Thoracic aorta (tissue), 2 donors: ENCODE measurements at places on chromosomes 12 and 14.
A peak's percentile ranks its signal among the peaks of the same experiment; 100 is the strongest.

GRCh38 chr12:118495296-118495695 lies 118.9 kb downstream of the SUDS3 start:
- no peaks in the 10 kb centered on the region for H3K36me3 ChIP-seq
- no peak for DNase-seq
- no peak overlapping the region for H3K4me3 ChIP-seq
- H3K27ac ChIP-seq: no peak overlapping the region
- no peaks in the 10 kb centered on the region for H3K4me1 ChIP-seq
- H3K27me3 ChIP-seq: no peaks in the 10 kb centered on the region

GRCh38 chr14:24337824-24338175 lies 2.0 kb downstream of the RIPK3 start:
- no peak overlapping the region for H3K4me3 ChIP-seq
- H3K36me3 ChIP-seq: no peaks in the 10 kb centered on the region
- H3K27me3 ChIP-seq: peaks cover 3% of the 10 kb centered on the region
- no peak overlapping the region for H3K27ac ChIP-seq
- DNase-seq: no peak
- peaks cover 16% of the 10 kb centered on the region for H3K4me1 ChIP-seq

GRCh38 chr12:102726686-102727085 lies 190.4 kb downstream of the PAH start:
- H3K27me3 ChIP-seq: no peaks in the 10 kb centered on the region
- no peaks in the 10 kb centered on the region for H3K4me1 ChIP-seq
- H3K27ac ChIP-seq: no peak overlapping the region

DNA sequence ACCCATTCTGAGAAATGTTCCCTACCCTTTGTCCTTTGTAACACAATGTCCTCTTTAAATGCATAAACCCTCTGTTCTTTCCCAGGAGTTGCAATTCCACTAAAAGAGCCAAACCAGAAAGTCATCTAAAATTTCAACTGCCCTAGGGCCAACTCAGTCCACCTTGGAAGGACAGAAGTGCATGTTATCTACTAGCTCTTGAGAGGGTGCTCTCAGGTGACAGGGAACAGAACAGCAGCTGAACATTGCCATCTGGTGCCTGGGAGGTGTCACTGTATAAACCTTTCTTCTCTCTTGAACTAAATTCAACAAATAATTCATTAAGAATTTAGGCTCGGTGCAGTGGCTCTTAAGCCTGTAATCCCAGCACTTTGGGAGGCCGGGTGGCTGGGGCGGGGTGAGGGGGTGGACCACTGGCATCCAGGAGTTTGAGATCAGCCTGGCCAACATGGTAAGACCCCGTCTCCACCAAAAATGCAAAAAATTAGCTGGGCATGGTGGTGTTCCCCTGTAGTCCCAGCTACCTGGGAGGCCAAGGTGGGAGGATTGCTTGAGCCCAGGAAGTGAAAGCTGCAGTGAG lies 10.3 kb upstream of the FERMT2 start:
- H3K27me3 ChIP-seq: no peaks in the 10 kb centered on the region
- DNase-seq: no peak
- no peaks in the 10 kb centered on the region for H3K36me3 ChIP-seq
- H3K4me1 ChIP-seq: peaks cover 5% of the 10 kb centered on the region
- no peak overlapping the region for H3K4me3 ChIP-seq

DNA sequence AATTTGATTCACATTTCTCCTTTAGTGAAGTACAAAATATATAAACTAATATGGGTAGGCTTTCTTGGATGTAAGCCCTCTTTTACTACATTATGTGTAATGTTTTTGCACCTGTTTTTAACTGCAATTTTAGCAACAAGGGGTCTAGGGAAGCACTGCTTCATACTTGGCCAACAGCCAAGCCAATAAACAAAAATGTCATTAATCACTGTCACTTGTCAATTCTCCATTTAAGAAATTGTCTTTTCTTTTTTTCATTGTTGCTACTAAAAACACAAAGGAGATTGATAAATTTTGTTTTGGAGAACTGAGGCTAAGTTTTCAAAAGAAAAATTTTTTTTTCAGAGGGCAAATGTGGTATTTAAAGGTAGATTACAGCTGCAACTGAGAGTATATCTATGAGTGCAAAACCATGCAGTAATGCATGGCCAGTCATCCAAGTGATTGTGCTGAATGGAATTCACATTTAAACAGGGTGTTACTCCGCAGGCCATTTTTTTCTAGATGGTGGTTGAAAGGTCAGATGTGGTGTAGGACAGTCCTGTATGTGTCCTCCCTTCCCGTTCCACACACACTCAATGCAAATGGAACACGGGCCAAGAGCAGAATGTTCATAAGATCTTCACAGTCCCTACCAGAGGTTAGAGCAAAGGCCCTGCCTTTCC lies 503.0 kb upstream of the LMO3 start:
- no peaks in the 10 kb centered on the region for H3K36me3 ChIP-seq
- no peak overlapping the region for H3K4me3 ChIP-seq
- no peak overlapping the region for H3K27ac ChIP-seq

- H3K4me1 ChIP-seq: no peaks in the 10 kb centered on the region
- H3K36me3 ChIP-seq: no peaks in the 10 kb centered on the region
- H3K27me3 ChIP-seq: no peaks in the 10 kb centered on the region
- no peak for DNase-seq
These were observed 10.1 kb downstream of the NOC4L start for GRCh38 chr12:132154341-132154761.

DNA sequence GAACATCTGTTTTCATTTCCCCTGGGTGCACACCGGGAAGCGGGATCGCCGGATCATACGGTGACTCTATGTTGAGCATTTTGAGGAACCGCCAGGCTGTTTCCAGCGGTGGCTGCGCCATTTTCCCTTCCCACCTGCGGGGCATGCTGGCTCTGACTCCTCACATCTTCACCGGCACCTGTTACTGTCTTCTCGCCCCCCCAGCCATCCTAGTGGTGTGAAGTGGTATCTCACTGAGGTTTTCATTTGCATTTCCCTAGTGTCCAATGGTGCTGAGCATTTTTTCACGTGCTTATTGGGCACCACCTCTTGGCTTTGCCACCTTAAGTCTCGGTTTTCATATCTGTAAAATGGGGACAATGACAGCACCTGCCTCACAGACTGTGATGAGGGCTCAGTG lies 44.1 kb upstream of the EML1 start:
- H3K4me1 ChIP-seq: peaks cover 69% of the 10 kb centered on the region
- H3K27ac ChIP-seq: no peak overlapping the region
- H3K27me3 ChIP-seq: no peaks in the 10 kb centered on the region
- no peaks in the 10 kb centered on the region for H3K36me3 ChIP-seq

GRCh38 chr12:94271351-94271750 lies 123.0 kb downstream of the PLXNC1 start:
- H3K36me3 ChIP-seq: no peaks in the 10 kb centered on the region
- no peak overlapping the region for H3K27ac ChIP-seq
- peaks cover 4% of the 10 kb centered on the region for H3K4me1 ChIP-seq

DNA sequence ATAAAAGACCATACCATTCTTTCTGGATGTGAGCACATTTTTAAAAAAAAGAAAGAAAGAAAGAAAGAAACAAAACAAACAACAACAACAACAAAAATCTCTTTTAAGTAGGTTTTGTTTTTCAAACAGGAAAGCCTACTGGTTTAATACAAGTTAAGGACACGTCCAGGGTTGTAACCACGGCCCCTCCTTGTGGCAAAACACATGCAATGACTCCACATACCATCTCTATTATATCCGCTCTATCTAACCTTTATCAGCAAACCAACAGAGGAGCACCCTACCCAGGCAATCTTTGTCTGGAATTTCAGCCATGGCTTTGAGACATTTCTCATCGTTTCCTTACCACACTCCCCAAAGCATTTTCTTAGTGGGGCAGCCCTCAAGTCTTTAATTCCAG lies 360.5 kb upstream of the TMPO start:
- H3K27me3 ChIP-seq: no peaks in the 10 kb centered on the region
- no peak overlapping the region for H3K27ac ChIP-seq
- no peak for DNase-seq
- H3K4me1 ChIP-seq: no peaks in the 10 kb centered on the region
- H3K36me3 ChIP-seq: no peaks in the 10 kb centered on the region
- H3K4me3 ChIP-seq: no peak overlapping the region

- peaks cover 13% of the 10 kb centered on the region for H3K4me1 ChIP-seq
- no peak overlapping the region for H3K4me3 ChIP-seq
- no peaks in the 10 kb centered on the region for H3K36me3 ChIP-seq
- DNase-seq: no peak
These were observed 33.4 kb downstream of the CCER1 start for GRCh38 chr12:90921536-90921935.

- H3K27ac ChIP-seq: no peak overlapping the region
- DNase-seq: no peak
- H3K36me3 ChIP-seq: no peaks in the 10 kb centered on the region
- no peak overlapping the region for H3K4me3 ChIP-seq
- peaks cover 13% of the 10 kb centered on the region for H3K4me1 ChIP-seq
- no peaks in the 10 kb centered on the region for H3K27me3 ChIP-seq
These were observed 15.2 kb downstream of the ITPK1 start for GRCh38 chr14:93100570-93100969.

GRCh38 chr14:39467889-39468524 lies 35.8 kb upstream of the FBXO33 start:
- no peak for DNase-seq
- H3K36me3 ChIP-seq: no peaks in the 10 kb centered on the region
- H3K27ac ChIP-seq: no peak overlapping the region
- no peaks in the 10 kb centered on the region for H3K27me3 ChIP-seq
- no peaks in the 10 kb centered on the region for H3K4me1 ChIP-seq
- no peak overlapping the region for H3K4me3 ChIP-seq

DNA sequence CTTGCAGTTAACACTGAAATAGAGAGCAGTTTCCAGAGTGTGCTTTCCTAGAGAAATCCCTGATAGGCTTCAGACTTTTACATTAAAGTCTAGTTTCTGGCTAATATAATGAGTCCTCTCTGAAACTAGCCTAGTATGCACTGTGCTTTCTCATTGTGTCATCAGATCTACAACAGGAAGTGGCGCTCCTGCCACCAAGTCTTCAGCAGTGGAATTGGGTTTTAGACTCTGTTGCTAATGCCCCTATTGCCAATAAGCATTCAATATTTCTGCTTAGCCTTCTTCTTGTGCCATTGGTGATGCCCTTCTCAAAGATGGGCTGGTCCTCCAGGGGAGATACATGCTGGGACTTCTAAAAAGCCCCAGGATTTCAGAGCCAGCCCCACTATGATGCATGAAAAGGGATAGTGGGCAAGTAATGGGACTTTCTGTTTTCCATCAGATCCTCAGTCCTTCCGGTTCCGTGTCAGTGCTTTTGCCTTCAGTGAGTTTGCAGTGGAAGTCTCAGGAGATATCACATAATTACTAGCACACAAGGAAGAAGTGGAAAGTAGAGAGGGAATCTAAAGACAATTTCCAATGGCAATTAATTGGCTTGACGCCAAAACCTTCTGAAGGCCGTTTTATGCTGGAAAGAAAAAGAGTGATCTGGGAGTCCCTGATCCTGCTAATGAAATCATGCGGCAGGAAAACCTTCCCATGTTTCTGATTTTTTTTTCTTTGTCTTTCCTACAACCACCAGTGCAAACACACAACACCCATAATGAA lies 50.0 kb downstream of the SSPN start:
- H3K36me3 ChIP-seq: no peaks in the 10 kb centered on the region
- no peaks in the 10 kb centered on the region for H3K4me1 ChIP-seq
- no peak overlapping the region for H3K4me3 ChIP-seq
- no peaks in the 10 kb centered on the region for H3K27me3 ChIP-seq
- DNase-seq: no peak

DNA sequence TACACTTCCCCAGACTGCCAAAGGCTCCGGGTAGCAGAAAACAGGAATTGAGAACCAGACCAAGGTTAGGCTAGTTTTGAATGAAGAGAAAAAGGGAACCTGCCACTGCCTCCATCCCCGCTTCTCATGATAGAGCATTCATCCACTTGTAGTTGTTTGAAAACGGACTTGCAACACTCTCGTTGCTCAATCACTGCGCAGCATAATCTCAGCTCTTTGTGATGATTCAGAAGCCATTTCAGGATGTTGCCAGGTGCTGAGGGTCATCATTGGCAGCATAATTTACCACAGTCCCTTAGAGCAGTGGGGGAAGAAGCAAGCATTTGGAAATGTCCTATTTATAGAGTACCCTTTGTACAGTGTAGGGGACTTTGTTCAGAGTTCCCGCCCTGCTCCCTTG lies 25.6 kb downstream of the KCNK13 start:
- H3K27me3 ChIP-seq: no peaks in the 10 kb centered on the region
- H3K27ac ChIP-seq: no peak overlapping the region
- no peak overlapping the region for H3K4me3 ChIP-seq
- H3K36me3 ChIP-seq: no peaks in the 10 kb centered on the region
- peak; percentile 9 for DNase-seq

- H3K36me3 ChIP-seq: no peaks in the 10 kb centered on the region
- no peak overlapping the region for H3K4me3 ChIP-seq
- DNase-seq: no peak
- H3K27me3 ChIP-seq: no peaks in the 10 kb centered on the region
These were observed 187.4 kb upstream of the SLC16A7 start for GRCh38 chr12:59408431-59408830.

DNA sequence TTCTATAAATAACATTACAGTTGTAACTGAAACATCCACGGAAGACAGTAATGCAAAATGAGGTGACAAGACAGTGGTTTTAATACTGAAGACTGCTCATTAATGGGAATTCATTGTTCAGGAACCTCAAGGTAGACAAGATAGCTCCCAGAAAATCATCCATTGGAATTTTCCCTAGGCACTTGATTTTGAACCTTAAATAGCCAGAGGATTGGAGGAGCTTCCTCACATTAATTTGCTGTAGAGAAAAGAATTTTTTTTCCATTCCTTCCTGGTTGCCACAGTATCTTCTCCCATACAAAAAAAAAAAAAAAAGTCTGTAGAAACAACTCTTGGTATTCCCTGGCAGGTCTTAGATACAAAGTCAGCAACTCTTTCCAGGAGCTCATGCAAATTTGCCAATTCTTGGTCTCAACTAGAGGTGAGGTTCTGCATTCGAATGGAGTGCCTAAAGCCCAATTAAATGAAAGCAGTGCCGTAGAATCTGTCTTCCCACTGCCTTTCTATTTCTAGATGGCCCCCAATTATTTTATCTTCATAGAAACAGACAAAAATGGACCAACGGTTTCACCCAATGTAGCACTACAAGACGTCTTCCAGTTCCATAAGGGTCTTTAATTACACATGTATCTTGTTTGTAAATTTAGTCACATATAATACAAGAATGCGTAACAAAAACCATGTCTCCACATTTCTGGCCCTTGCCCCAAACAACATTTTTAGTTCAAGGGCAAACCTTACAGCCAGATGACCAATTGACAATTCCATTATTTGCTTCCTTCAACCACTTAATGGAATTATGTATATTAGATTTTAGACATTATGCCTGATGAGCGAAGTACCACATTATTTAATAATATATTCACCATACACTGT lies 13.5 kb downstream of the SLC38A2 start:
- no peaks in the 10 kb centered on the region for H3K27me3 ChIP-seq
- H3K4me1 ChIP-seq: peaks cover 11% of the 10 kb centered on the region
- H3K4me3 ChIP-seq: no peak overlapping the region
- peaks cover 47% of the 10 kb centered on the region for H3K36me3 ChIP-seq
- H3K27ac ChIP-seq: no peak overlapping the region
